ENCODE measurements at places on chromosomes 12 and 14.

GRCh38 chr14:104550861-104551728 is 28.5 kb upstream of the C14orf180 start:
- DNase-seq = no peak

GRCh38 chr12:86138770-86139169 is 117.4 kb downstream of the MGAT4C start:
- no peak for DNase-seq

- peak; percentile 62 for DNase-seq
Measured at GRCh38 chr12:89671469-89671868, 37.2 kb downstream of the ATP2B1 start.

DNA sequence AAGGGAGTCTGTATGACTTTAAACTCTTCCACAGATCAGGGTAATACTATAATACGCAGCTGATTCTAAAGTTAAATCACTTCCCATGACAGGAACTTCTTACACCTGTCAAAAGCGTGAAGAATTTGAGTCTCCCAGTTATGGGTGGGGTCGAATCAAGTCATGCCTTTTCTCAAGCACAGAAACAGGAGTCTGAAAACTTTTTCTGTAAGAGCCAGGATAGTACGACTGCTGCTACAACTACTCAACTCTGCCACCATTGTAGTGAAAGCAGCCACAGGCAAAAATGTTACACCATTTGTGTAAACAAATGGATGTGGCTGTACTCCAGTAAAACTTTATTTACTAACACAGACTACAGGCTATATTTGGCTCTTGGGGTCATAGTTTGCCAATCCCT is 90.3 kb downstream of the DUSP6 start:
- no peak for DNase-seq

GRCh38 chr12:32535288-32535999 is 136.1 kb downstream of the FGD4 start:
- DNase-seq = peak; percentile 59

DNA sequence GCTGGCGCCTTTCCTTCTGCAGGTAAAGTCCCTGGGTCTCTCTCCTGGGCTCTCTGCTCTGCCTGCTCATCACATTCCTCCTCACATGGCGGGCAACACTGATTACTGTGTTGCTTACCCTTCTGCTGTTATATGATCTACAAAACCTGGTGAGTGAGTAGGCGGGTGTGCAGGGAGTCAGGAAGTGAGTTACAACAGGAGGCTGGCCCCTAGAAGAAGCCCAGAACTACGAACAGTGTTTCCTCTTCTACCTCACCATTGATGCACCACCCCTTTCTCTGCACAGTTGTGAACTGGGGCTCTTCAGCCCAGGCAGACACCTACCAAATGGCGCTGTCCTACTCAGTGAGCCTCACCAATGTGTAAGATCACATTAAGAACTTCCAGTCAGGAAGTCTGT is 4.9 kb upstream of the KLHL33 start:
- no peak for DNase-seq

DNA sequence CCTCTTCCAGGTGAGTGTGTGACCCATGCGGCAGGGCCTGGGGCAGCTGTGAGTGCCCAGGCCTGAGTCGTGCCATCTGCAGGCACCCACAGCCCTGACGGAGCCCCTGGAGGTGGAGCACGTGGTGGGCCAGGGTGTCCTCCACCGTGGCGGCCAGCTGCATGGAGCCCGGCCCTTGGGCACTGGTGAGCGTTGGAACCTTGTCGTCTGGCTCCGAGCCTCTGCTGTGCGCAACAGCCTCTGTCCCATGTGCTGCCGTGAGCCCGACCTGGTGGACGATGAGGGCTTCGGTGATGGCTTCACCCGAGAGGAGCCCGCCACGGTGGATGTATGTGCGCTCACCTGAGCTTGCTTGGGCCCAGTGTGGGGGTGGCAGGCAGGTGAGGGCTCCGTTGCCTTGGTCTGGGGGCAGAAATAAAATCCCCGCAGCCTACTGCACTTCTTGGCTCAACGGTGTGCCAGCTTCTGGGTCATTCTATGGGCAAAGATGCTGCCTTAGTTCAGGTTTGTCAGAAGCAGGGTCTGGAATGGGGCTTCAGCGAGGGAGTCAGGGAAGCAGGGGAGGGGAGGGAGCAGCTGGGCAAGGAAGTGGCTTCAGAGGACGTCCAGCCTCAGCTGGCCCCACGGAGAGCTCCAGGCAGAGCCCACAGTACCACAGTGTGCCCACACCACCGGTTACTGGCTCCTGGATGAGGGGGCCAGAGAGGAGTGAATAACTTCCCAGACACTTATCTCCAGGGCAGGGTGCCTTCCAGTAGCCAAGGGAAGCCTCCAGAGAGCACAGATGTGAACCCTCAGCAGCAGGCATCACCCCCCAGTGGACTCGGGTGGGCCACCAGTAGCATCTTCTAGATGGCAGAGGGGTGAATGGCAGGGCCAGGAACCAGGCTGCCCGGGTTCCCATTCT is 1.2 kb upstream of the ARL6IP4 start:
- no peak for DNase-seq

GRCh38 chr14:50806241-50806933 is 24.6 kb downstream of the NIN start:
- peak; percentile 30 for DNase-seq

- no peak for DNase-seq
Measured at GRCh38 chr14:23115918-23116317, 3.1 kb downstream of the CEBPE start.

- no peak for DNase-seq
Measured at GRCh38 chr12:80058586-80058985, 40.8 kb upstream of the OTOGL start.

DNA sequence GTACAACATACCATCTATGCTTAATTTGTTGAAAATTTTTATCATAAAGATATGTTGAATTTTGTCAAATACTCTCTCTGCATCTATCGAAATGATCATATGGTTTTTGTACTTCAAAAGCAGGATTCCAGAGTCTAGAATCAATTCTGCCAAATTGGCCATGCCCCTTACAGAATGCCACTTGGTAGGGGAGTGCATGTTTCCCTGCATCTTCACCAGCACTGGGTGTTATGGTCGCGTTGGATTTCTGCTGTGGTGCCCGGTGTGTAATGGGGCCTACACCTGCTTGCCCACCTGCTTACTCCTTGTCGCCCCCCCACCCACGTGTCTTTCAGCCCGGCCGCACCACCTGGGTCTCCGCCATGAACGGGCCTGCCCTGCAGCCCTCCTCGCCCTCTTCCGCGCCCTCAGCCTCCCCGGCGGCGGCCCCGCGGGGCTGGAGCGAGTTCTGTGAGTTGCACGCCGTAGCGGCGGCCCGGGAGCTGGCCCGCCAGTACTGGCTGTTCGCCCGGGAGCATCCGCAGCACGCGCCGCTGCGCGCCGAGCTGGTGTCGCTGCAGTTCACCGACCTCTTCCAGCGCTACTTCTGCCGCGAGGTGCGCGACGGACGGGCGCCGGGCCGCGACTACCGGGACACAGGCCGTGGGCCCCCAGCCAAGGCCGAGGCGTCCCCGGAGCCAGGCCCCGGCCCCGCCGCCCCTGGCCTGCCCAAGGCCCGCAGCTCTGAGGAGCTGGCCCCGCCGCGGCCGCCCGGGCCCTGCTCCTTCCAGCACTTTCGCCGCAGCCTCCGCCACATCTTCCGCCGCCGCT is 12.3 kb downstream of the SH2B3 start:
- no peak for DNase-seq

GRCh38 chr12:9750276-9751203 is 10.2 kb downstream of the CD69 start:
- peak; percentile 70 for DNase-seq

DNA sequence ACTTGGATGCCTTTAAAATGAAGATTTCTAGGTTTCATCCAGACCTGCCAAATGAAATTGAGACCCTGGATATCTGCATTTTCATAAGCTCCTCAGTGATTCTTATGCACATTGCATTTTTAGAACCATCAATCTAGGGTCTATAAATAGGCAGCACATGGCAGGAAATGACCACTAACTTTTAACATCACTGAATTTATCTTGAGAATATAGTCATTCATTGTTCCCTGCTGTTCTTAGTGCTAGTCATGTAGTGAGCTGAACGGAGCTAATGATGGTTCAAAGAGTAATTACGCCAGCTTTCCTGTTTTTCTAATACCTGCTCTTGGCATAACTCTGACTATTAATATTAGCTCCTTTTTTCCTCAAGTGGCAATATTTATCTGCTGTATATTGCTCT is 91.6 kb downstream of the TPH2 start:
- no peak for DNase-seq

- peak; percentile 93 for DNase-seq
Measured at GRCh38 chr14:61103541-61104339, 122.7 kb downstream of the SLC38A6 start.

DNA sequence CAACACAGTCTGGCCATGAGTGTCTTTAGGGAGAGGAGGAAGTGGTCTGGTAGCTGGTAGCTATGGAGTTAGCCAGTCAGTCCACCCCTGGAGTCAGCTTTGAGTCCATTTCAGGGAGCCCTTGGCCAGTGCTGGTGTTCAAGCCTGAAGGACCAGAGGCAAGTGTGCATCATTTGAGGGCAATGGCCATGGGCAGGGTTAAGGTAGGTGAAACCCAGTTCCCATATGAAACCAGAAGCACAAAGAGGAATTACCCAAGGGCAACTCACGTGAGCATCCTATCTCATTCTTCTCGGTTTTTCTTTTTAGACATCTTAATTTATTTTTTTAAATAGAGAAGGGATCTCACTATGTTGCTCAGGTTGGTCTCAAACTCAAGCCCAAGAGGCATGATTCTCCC is 61.3 kb upstream of the ACTN1 start:
- DNase-seq = no peak

GRCh38 chr14:99261912-99262787 is 9.8 kb downstream of the BCL11B start:
- no peak for DNase-seq

DNA sequence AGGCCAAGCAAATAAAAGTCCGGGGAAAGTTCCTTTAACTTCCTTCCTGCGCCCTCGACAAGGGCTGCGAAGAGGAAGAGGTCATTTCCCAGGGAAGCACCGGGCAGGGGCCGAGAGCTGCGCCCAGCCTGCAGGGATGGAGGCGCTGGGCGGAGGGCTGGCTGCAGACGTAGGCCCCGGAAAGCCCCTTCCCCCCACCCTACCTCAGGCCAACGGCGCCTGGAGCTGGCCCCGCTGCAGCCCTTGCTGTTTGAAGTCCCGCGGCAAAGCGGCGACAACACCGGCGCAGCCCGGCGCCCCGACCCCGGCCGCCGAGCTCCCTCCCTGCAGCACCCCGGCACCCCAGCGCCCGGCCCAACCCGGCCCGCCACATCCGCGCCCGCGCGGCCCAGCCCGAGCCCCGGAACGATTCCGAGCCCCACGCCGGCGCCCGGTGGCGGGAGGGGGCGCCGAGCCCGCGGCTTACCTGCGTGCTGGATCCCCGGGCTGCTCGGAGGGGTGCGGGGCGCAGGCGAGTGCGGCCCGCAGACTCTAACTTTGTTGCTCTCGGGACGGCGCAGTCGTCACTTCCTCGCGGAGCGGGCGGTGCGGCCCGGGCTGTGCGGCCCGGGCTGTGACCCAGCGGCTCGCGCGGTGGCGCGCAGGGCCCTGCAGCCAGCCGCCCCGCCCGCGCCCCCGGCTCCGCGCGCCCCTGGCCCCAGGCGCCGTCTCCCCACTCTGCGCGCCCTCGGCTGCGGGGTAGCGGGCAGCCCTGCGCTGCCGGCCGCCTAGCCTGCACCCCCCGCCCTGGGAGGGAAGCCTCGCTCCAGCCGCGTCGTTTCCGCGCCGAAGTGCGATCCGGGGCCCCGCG is 64.8 kb upstream of the PTGR2 start:
- DNase-seq = peak; percentile 68

DNA sequence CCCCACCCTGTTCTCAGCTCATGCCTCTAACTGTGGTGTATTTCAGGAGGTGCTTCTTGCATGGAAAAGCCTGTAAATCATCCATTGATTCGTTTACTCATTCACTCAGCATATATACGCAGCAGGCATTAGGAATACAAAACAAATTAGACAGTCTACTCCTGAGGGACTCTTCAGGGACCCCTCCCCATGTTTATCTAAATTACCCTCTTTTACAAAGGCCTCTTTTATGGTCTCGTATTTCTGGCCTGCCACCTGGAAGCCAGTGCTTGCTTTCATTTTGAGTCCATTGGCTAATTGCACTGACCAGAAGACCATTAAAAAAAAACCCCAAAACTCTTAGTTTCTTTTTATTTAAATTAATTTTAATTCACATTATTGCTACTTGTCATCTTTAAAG is 134.4 kb downstream of the DACT1 start:
- DNase-seq = no peak

DNA sequence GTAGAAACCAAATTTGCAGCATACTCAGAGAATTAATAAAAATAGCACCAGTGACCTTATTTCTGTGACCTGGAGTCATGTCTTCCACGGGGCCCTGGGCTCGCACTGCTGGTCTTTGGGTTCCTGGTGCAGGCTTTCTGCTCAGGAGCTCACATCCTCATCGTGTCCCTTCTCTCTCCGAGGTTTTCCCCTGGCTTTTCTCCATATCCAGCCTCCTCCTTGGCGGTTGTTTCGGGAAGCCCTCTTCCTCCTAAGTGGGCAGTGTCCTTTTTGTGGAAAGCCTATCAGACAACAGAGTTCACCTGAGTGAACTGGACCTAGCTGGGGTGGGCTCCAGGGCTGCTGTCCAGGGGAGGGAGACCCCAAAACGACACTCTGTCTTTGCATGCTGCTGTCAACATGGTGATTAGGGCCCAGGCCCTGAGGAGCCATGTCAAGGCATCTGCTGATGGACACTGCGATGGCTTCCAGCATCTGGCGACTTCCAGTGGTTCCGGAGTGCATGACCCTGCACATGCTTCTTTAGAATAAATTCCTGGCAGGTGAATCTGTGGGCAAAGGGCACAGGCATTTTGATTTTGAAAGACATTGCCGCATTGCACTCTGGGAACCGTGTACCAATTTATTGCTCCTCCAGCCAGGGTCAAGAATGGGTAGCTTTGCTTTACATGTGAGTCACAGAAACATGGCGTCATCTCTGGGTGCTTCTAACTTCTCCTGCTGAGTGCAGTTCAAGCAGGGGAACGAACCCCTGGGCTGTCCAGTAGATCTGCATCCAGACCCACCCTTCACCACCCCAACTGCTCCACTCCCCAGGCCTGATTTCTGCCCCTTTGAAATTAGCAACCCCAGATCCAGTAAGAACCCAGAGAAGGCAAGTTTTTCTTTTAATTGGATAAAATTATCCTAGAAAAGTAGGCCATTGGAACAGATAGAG is 136.8 kb downstream of the ADGRD1 start:
- DNase-seq = no peak

DNA sequence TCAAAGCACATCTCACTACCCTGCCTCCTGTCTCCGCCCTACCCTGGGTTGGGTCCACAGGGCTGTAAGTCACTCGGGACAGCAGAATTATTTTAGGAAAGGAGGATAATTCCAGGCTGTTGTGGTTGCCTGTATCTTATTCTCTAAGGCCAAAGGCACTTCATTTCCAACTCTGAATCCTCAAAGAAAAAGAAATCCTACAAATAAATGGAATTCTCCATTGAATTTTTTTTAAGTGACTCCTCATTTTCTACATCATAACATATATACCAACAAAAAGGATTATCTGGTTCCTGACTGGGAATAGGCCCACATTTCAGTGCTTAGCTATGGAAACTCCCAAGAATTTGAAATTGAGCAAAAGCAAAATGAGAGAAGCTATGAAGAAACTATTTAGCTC is 186.4 kb downstream of the ITPR2 start:
- DNase-seq = no peak
